ENCODE measurements at places on chromosomes 7 and 10. TPM values are rescaled to one million over a fixed set of nuclear protein-coding genes. Genes with fewer than 3 reads are reported as not detected.

DNA sequence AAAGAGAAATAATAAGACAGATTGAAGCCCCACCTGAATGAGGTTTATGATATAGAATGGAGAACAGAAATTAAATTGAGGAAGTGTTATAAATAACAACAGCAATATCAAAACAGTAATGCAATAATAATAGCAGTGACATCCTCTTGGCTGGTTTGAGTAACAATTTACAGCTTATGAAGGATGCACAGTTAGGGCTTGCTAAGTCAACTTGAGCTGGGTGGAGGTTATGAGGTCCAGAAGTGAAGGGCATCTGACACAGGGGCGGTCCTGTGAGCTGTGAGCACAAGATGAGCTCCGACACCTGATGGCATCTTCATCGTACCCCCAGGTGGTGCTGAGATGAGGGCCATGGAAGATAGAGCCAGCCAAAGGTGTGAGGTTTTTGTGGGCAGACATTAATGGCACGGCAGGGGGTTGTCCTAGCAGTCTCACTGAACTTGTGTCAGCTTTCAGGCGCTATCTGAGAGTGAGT is 30.5 kb downstream of the ARHGAP22 start:
- no peak for DNase-seq

GRCh38 chr10:120387326-120387725 is 69.7 kb upstream of the PLPP4 start:
- no peak for DNase-seq

The VWDE gene
- total RNA-seq: 0.07 TPM

- DNase-seq: no peak
Observed at GRCh38 chr7:75915416-75916156, 631 bp downstream of the POR start.

- no peak for DNase-seq
Observed at GRCh38 chr7:37571806-37572205, 111.8 kb upstream of the GPR141 start.

- no peak for DNase-seq
Observed at GRCh38 chr7:107931740-107932515, 40.9 kb downstream of the DLD start.

The GNGT1 gene
- total RNA-seq: not detected

The TMEM176B gene
- not detected for total RNA-seq

- no peak for DNase-seq
Observed at GRCh38 chr7:22861576-22861975, 38.9 kb upstream of the TOMM7 start.

GRCh38 chr10:14020037-14020664 is 310.6 kb downstream of the FRMD4A start:
- DNase-seq: no peak

DNA sequence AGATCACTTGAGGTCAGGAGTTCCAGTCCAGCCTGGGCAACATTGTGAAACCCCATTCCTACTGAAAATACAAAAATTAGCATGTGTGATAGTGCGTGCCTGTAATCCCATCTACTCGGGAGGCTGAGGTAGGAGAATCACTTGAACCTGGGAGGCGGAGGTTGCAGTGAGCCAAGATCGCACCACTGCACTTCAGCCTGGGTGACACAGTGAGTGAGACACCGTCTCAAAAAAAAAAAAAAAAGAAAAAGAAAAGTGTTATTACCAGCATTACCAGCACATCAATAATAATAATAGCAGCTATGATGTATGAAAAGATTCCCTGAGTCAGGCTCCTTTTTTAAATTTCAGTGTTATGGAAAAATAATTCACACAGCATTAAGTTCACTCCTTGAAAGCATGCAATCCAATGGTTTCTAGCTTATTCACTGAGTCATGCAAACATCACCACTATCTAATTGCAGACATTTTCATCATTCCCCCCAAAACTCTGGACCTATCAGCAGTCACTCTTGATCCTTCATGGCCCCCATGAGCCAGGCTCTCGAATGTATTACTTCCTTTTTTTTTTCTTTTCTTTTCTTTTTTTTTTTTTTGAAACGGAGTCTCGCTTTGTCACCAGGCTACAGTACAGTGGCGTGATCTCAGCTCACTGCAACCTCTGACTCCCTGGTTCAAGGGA is 228.4 kb downstream of the FANK1 start:
- no peak for DNase-seq

GRCh38 chr10:75137533-75138438 is 26.3 kb downstream of the SAMD8 start:
- DNase-seq: no peak

DNA sequence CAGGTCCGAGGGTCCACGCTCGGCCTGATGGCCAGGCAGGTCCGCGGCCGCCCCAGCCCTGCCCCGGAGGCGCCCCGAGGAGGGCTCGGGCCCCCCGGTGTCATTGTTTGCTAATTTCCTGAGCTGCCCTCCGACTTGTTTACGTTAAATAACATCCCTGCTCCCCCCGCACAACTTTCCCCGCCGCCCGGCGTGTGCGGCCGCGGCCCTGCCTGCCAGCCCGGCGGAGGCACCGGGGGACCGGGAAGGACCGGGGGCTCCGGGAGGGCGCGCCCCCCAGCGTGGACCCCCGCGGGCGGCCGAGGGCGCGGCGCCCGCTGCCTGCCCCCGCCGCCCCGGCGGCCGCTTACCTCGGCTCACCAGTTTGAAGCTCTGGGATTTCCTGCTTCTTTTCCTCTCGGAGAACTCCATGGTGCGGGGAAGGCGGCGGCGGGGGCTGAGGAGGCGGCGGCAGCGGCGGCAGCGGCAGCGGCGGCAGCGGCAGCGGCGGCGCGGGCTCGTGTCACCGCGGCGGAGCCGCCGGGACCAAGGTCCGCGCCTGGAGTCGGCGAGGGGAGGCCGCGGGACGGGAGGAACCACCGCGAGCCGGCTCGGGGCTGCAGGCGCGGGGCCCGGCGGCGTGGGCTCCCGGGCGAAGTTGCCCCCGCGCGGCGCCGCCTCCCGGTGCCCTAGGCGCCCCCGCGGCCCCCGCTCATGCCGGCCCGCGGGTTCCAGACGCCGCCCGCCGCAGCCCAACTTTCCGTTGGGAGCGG is 515 bp downstream of the BEND7 start:
- DNase-seq: no peak

The HGF gene
- 5.1 TPM for total RNA-seq

All from pulmonary artery endothelial cell (primary cell).